ENCODE measurements at places on chromosomes 4 and X. TPM values are rescaled to one million over a fixed set of nuclear protein-coding genes. Genes with fewer than 3 reads are reported as not detected.
A peak's percentile ranks its signal among the peaks of the same experiment; 100 is the strongest.

- peak; percentile 46 for DNase-seq
Observed at GRCh38 chrX:65035446-65035770, 59.2 kb upstream of the ZC4H2 start.

DNA sequence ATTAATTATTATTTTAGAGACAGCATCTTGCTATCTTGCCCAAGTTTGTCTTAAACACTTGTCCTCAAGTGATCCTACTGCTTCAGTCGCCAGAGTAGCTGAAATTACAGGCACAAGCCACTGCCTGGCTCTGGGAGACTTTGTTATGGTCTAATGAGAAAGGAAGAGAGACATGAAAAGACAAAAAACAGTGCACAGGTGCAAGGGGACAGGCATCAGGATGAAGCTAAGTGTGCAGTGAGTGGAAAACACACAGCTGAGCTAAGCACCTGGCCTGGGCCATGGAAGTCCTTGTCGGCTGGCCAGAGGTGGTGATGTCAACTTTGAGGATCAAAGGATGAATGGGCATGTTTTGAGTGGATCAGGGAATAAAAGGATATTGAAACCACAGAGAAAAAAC, 102.7 kb downstream of the HS3ST1 start:
- DNase-seq, result no peak

DNA sequence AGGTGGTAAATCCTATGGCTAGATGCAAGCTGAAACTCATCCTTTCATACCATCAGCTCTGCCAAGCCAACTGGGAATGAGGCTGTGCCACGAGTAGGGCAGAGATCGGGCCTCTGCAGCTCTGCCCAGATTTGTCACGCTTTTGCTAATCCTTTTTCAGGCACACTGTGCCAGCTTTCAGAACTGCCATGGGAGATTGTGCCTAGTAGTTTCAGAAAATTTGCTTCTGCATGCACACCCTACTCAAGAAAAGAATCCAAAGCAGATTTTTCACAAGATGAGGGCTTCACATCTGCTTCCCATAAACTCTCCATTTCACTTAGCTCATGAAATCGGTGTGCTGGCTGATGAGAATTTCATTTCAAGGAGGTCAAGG, 3.3 kb upstream of the ADH7 start:
- no peak for DNase-seq

DNA sequence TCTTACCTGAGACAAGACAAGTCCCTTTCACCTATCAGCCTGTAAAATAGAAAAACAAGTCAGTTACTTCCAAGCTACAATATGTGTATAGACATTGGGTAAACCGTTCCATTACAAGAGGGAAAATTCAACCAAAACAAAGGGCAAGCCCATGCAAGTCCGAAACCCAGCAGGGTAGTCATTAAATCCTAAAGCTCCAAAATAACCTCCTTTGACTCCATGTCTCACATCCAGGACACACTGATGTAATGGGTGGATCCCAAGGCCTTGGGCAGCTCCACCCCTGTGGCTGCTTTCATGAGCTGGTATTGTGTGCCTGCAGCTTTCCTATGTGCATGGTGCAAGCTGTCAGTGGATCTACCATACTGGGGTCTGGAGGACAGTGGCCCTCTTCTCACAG, 14.7 kb upstream of the FAM47B start:
- DNase-seq, result no peak

- DNase-seq, result no peak
Observed at GRCh38 chr4:162715401-162715800, 451.3 kb downstream of the NAF1 start.

GRCh38 chr4:165177725-165178666, 29.4 kb upstream of the KLHL2 start:
- DNase-seq, result no peak

GRCh38 chrX:134396174-134396573, 63.8 kb upstream of the HPRT1 start:
- no peak for DNase-seq

GRCh38 chr4:47210828-47211227, 179.5 kb downstream of the GABRB1 start:
- no peak for DNase-seq

DNA sequence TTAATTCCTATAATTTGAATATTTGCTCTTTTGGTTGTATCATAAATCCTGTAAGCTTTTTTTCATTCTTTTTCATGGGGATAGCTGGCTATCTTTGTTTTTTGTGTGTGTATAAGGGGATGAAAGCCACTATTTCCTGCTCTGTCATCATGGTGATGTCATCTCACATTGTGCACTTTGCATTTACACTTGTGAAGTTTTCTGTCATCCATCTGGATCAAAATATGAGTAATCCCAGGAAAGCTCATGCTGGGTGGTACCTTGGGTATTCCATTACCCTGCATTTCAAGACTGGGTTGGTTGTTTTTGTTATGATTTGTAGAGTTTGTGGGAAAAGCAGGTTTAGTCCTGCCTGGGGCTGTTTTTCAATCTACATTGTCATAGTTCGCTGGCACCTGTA, 367.3 kb downstream of the CHIC1 start:
- DNase-seq, result no peak

- DNase-seq, result no peak
Observed at GRCh38 chr4:55017406-55017805, 108.0 kb downstream of the KDR start.

DNA sequence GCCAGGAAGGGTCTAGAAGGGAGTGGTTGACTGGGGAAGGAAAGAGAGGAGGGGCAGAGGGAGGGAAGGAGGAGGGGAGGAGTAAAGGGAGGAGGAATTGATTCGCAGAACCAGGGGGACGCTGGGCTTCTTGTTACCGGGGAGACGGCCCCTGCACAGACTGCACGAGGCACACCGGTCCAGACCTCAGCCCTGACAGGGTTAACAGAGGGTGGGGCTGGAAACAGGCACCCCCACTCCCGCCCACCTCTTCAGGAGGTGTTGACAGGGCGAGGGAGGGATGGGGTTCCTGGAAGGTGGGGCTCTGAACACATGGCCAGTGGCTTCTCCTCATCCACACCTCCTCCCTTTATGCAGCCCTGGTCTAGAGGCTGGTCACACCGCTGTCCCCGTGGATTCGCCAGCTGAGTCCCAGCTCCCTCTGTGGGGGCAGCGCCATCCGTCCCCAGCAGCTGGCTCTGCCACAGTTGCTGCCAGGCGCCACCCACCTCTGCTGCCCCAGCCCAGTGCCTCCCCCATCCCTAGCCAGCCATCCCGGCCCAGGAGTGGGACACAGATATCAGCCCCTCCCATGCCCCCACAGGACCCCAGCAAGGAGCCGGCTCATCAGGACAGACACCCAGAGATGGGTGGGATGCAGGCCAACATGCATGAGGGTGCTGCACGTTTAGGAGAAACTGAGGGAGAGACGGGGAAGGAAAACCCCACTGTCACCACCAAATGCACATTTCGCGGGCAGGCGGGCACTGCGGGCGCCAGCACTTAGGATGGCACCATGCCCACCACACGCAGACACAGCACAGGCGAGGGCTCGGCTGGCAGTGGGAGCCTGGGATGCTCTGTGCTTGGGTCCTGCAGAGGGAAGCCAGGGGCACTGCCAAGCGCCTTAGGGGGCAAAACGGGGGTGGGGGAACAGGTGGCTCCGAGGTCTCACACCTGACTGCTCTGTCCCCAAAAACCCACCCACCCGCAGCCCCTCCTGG, 87.6 kb downstream of the ABLIM2 start:
- DNase-seq, result no peak

DNA sequence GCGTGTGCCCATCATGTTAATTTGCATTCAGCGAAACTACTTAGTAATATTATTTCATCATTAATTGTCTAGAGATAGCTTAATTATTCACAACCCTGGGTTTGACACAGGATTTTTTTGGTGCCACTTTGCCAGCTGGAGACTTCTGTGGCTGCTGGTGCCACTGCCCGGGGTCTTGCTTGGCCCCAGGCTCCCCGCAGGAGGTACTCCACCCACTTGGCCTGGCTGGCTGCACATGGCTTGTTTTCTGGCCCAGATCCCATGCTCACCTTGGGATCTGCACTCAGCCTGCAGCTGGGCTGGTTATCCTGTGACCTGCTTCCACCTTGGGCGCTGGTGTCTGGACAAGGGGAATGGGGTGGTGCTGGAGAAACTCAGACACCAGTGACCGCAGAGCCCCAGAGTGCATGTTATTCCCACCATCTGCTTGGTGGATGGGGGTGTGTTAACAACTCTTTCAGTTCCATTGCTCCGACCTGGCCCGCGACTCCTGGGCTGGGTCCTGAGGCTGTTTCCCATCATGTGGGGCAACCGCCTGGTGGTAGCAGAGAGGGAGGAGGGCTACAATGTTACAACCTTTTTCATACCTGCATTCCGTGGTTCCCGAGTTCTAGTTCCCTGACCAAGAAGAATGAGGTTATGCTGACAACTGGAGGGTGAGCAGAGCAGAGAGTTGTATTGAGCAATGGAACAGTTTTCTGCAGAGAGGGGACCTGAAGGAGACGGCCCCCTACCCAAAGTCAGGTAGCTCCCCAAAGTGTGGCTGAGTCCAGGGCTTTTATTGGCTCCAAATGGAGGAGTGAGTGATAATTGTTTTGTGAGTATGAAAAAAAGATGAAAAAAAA, 1950.0 kb upstream of the IGFBP7 start:
- no peak for DNase-seq

- no peak for DNase-seq
Observed at GRCh38 chr4:163482190-163482589, 8.6 kb upstream of the TKTL2 start.

DNA sequence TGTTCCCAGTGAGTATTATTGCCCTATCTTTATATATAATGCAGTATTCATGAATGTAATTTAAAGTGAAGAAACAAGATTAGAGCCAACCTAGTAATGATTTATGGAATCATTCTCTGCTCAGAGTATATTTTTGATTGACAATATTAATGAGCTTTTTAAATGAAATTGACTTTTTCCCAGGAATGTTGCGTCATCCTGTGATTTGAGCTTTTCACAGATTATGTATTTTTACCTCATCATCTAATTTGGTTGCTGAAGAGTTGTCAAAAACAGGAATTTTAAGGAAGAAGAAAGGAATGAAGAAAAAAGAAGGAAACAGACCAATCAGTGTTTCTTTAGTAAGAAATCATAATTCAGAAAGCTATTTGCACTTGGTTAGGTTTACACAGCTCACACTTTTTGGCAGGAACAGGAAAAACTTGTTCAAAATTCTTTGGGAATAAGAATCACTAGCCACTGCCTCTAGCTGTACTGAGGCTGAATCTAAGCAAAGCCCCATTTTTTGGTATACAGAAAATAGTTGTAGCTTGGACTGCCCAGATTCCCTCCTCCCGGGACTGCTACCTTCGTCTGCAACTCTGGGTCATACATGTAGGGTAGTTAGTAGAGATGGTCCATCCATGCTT, 27.3 kb downstream of the EXOC1 start:
- no peak for DNase-seq

- DNase-seq, result peak; percentile 66
Observed at GRCh38 chr4:80207172-80207583, 9.9 kb downstream of the PRDM8 start.

GRCh38 chrX:143437439-143437838, 79.8 kb downstream of the SPANXN3 start:
- no peak for DNase-seq

Gene ASB12
- 1.2 TPM for total RNA-seq

Gene NXF2
- not detected for total RNA-seq

Gene UGT2A1
- not detected for total RNA-seq

Gene BMPR1B
- total RNA-seq, result 1.1 TPM

Gene FRMD7
- not detected for total RNA-seq

Gene NKX3-2
- 0.13 TPM for total RNA-seq

Data from H1 (cell line).